Fibroblast of lung (primary cell): ENCODE measurements at places on chromosomes 16 and 17. TPM values are rescaled to one million over a fixed set of nuclear protein-coding genes. Genes with fewer than 3 reads are reported as not detected.

Gene TBC1D3L
- 1.8 and 4.8 TPM in 2 replicates for total RNA-seq

Gene PLLP
- not detected in 2 replicates for total RNA-seq

- peak; percentile 79 for DNase-seq
- no peak overlapping the region for H3K4me3 ChIP-seq
- H3K36me3 ChIP-seq = no peaks in the 10 kb centered on the region
- no peaks in the 10 kb centered on the region for H3K27me3 ChIP-seq
- H3K27ac ChIP-seq = no peak overlapping the region
Measured at GRCh38 chr16:54077050-54077821, 209.4 kb downstream of the IRX3 start.

- no peak overlapping the region for H3K4me3 ChIP-seq
- peak; percentile 91 for DNase-seq
- H3K4me1 ChIP-seq = peaks cover 9% of the 10 kb centered on the region
- H3K27me3 ChIP-seq = no peaks in the 10 kb centered on the region
- H3K27ac ChIP-seq = no peak overlapping the region
Measured at GRCh38 chr17:64202683-64203344, 60.2 kb downstream of the TEX2 start.

- H3K27me3 ChIP-seq = peaks cover 70% of the 10 kb centered on the region
- no peaks in the 10 kb centered on the region for H3K36me3 ChIP-seq
- DNase-seq = no peak
Measured at GRCh38 chr17:37744961-37745800, at the start of gene HNF1B. HNF1B (minus strand) TSS chr17:37745059; CDS start chr17:37744884, 175 bp downstream.

DNA sequence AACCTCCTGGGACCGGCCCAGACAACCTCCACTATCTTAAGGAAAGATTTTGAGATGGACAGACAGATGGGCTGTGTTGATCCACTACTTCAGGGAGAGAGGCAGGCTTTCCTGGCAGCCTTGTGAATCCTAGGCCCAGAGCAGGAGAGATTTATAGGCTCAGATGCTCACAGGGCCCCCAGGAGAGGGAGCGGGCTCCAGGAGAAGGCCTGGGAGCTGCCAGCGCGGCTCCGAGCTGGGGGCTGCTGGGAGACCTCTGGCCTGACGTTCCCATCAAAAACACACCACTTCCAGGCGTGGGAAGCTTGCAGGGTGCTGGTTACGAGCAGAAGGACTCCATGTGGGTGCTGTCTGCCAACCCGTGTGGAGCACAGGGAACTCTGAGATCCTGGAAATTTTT, 53.2 kb downstream of the MYH11 start:
- no peak overlapping the region for H3K4me3 ChIP-seq
- no peak overlapping the region for H3K27ac ChIP-seq
- peaks cover 4% of the 10 kb centered on the region for H3K27me3 ChIP-seq
